ENCODE measurements at places on chromosomes 16 and 17.

- no peak for DNase-seq
These were observed 28.8 kb downstream of the TMEM92 start for GRCh38 chr17:50303051-50303450.

GRCh38 chr16:78376452-78376851 is 277.0 kb downstream of the WWOX start:
- DNase-seq: no peak

- DNase-seq: peak; percentile 43
These were observed 278 bp downstream of the RAB11FIP3 start for GRCh38 chr16:425740-426114.

DNA sequence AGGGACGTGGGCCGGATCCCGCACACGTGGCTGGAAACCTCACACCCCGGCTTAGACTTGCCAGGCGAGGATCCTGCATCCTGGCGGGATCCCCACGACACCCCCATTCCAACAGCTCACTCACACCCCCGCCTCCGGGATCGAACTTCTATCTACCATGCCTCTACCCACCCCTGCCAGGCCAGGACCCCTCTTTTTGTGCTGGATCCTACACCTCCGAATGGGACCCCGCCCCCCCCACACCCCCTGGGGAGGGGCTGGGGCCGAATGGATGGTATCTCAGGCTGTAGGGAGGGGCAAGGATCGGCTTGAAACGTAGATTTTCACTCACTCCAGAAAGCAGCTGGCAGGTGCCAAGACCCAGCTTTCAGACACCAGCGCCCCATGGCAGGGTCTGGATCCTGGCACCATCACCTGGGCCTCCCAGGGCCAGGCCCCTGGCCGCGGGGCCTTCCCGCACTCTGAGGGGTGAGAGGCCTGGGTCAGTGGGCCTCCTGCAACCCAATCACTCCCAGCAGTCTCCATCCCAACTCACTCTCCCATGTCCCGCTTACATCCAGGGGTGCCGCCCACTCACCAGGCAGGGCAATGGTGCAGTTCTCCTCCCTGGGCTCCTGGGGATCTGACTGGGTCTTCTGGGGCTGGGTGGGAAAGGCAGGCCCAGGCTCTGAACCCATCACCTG is 6.7 kb downstream of the PRSS36 start:
- no peak for DNase-seq

DNA sequence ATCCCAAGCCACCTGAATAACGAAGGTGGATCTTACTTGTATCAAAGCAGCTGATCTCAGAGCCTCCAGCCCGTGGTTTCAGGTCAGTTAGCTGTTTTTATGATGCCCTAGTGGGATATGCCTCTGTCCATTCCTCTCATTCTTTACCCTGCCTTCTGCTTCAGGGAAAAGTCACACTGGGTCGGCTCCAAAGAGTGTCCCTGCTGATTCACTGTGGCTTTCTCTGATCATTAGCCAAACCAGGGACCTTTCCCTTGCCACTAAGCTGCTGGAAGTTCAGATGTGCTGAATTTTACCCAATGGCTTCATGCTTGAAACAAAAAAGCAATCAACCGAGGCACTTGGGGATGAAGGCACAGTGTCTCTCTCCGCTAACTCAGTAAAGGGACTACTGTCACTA is 170.2 kb upstream of the SALL1 start:
- no peak for DNase-seq
